Renal pelvis (tissue), 12 donors: ENCODE measurements at places on chromosomes 12 and 14. TPM values are rescaled to one million over a fixed set of nuclear protein-coding genes. Genes with fewer than 3 reads are reported as not detected.

Gene TTC8
- 32.0 TPM for polyA plus RNA-seq

Gene FAM186B
- polyA plus RNA-seq = 3.9 TPM

Gene KRT82
- polyA plus RNA-seq = not detected

Gene MYH6
- 0.07 TPM for polyA plus RNA-seq

Gene ITGB7
- polyA plus RNA-seq = 1.7 TPM

Gene MGAT4C
- polyA plus RNA-seq = 1.6 TPM

Gene EID3
- 4.5 TPM for polyA plus RNA-seq

Gene PDE3A
- polyA plus RNA-seq = 23.9 TPM

Gene MYF6
- polyA plus RNA-seq = 0.20 TPM

Gene CLECL1
- polyA plus RNA-seq = 0.21 TPM

Gene KRT8
- 234 TPM for polyA plus RNA-seq

DNA sequence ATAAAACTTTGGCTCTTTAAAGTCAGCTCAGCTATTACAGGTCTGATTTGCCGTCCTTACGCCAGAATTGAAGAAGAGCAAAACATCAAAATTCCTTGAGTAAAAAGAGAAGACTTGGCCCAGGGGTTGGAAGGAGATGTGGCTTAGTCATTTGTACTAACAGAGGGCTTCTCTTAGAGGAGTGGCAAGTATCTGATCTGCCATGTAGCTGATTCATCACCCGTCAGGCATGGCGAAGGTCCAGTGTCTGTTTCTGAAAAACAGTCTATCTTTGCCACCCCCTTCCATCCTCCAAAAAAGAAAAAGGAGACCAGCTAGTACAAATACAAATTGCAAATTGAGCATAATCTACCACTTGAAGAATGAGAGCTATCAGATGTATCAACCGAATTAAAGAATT is 91.9 kb downstream of the RAD52 start:
- DNase-seq = no peak

DNA sequence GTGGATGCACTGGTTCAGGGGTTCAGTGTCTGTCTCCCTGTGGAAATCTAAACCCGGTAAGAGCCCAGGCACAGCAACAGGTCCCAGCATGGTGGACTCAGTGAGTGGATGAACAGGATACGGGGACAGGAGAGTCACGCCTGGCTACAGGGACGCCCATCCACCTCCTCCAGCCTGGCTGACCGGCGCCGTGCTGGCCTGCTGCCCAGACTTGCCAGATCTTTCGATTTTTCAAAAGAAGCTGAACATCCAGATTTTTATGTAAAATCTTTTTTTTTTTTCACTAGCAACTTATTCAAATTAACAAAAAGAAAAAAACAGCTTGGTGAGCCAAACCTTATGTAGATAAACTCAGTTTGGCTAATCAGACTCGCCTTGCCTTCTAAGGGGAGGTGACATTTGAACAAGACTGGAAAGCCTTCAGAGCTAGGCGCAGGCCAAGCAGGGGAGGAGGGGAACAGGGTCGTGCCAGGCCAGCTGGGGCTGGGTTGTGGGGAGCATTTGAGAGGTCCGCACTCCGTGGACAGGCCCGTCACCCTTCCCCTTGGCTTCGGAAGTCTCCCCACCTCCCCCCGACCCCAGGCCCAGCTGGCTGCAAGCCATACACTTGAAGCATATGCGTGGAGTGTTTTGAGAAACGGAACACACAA is 87.8 kb upstream of the NCOR2 start:
- DNase-seq = no peak

- DNase-seq = no peak
These were observed 1474.1 kb upstream of the SEL1L start for GRCh38 chr14:83007641-83008225.

- no peak for DNase-seq
These were observed 1.2 kb downstream of the KRT72 start for GRCh38 chr12:52600071-52600470.

GRCh38 chr14:39102265-39102968 is 618 bp downstream of the SEC23A start:
- DNase-seq = peak; percentile 63

DNA sequence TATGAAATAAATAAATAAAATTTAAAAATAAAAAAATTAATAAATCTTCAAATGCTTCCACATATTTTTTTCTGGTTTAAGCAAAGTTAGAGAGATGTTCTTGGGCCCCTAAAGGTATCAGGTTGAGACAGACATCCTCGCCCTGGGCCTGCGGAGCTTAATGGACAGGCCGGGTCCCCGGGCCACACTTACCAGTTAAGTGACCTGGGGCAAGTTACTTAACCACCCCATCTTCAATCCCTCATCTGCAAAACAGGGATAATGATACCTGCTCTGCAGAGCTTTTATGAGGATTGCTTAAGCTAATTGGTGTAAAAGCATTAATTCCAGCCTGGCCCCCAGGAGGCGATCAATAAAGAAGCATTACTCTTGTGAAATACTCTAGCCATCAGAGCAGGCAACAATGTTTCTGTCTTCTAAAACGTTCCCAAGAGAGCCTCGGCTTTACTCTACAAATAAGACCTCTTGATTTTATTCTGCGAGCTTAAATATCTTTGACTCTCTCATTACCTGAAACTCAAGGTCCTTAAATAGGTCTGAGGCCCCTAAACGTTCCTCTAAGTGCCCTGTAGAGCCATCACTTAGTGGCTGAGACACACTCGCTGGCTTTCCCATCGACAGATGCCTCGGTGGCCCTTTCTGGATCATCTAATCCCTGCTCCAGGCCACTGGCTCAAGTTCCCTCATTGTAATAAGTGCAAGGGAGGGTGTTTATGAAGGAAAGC is 81.1 kb upstream of the DIO3 start:
- DNase-seq = no peak

DNA sequence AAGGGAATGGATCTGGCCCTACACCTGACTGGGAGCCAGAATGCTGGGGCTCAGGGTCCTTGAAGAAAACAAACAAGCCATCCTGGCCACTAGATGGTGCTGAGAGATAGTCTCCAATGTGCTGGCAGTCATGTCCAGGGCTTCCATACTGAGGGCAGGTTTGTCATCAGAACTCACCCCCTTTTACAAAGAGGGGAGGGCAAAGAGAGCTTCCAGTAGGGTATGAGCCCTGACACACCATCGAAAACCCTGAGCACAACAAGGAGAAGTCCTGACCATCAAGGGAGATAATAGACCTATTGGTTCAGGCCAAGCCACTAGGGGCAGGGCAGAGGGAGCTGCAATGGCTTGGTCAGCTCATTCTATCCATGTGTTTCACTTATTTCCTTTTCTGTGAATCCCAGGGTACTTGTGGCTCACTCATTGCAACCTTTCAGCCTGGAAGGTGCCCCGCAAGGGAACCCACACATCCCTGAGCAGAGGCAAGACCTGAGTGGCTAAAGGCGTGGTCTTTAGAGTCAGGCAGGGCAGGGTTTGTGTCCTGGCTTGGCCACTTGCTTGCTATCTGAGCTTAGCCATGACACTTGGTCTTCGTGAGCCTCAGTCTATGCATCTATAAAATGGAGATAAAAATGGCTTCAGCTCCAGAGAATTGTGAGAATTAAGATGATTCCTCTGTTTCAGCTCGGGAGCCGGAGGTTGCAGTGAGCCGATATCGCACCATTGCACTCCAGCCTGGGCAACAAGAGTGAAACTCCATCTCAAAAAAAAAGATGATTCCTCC is 6.2 kb upstream of the PLEKHH1 start:
- DNase-seq = no peak

- no peak for DNase-seq
These were observed 54.3 kb downstream of the BMP4 start for GRCh38 chr14:53902307-53902706.

- DNase-seq = no peak
These were observed 27.0 kb upstream of the EEA1 start for GRCh38 chr12:92955997-92956663.

GRCh38 chr14:69712599-69713088 is 54.3 kb upstream of the SRSF5 start:
- DNase-seq = no peak

GRCh38 chr12:81779216-81779615 is 20.1 kb upstream of the PPFIA2 start:
- no peak for DNase-seq

DNA sequence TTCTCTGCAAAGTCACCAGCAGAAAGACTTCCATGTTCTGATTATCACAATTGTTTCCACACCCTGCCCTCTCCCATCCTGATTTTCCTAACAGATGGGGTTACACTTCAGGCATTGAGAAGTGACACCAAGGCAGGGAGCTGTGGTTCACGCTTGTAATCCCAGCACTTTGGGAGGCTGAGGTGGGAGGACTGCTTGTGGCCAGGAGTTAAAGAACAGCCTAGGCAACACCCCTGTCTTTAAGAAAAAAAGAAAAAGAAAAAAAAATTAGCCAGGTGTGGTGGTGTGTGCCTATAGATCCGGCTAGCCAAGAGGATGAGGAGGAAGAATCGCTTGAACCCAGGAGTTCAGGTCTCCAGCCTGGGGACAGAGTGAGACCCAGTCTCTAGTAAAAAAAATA is 5.2 kb downstream of the PPP1CC start:
- no peak for DNase-seq

DNA sequence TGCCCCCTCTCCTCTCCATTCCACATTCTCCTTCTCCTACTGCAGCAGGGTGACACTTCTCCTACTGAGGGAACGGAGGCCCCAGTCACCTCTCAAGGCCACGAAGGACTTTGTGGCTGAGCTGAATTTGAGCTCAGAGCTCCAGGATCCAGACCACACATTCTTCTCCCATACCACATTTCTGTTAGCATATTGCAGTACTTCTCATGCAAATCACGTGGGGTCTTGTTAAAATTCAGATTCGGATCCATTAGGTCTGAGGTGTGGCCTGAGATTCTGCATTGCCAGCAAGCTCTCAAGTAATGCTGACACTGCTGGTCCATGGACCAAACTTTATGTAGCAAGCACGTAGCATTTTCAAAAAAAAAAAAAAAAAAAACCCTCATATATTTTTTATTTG is 9.6 kb upstream of the IFI27L2 start:
- DNase-seq = no peak

GRCh38 chr14:100780646-100781355 is 45.1 kb upstream of the MEG3 start:
- no peak for DNase-seq

GRCh38 chr14:23119363-23120327 is 590 bp upstream of the CEBPE start:
- DNase-seq = no peak

GRCh38 chr12:104291867-104292524 is 11.5 kb upstream of the EID3 start:
- DNase-seq = no peak

DNA sequence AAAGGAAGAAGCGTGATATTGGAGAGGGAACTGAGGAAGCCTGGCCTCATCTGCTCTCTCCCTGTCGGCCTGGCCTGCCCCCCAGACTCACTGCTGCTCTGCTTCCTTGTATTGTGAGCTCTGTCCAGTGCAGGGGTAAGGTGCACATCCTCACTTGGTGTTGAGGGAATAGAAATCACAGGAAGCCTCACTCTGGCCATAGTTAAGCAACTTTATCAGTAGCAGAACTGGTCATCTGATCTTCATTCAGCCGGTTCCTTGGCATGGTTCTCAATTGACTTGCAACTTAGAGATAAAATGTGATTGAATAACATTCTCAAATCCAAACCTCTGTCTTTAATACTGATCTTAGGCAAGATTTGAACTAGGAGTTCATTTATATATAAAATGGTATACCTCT is 11.5 kb upstream of the CCDC175 start:
- no peak for DNase-seq

GRCh38 chr14:100773331-100774163 is 46.9 kb downstream of the DLK1 start:
- no peak for DNase-seq

DNA sequence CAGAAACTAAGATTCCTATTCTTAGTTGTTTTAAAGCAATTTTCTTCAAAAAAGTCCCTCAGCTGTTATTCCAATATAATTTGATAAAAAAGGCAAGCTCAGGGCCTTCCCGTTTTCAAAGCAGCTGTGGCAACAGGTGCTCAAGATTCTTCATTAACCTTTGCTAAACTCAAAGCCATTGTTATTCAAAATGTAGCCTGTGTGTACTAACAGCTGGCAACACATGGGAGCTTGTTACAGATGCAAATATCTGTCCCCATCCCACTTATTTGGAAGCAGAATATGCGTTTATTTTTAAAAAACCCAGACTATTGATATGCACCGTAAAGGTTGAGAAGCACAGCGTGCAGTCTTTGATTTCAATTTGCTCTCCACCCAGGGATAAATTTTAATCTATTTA is 210.4 kb upstream of the SYT10 start:
- no peak for DNase-seq

- DNase-seq = no peak
These were observed 2.3 kb downstream of the RPS6KA5 start for GRCh38 chr14:91058042-91058581.

- DNase-seq = no peak
These were observed 200.2 kb downstream of the ITPR2 start for GRCh38 chr12:26632756-26633155.
